Naive thymus-derived CD4-positive, alpha-beta T cell (primary cell): ENCODE measurements at places on chromosomes 2 and 18. TPM values are rescaled to one million over a fixed set of nuclear protein-coding genes. Genes with fewer than 3 reads are reported as not detected.

DNA sequence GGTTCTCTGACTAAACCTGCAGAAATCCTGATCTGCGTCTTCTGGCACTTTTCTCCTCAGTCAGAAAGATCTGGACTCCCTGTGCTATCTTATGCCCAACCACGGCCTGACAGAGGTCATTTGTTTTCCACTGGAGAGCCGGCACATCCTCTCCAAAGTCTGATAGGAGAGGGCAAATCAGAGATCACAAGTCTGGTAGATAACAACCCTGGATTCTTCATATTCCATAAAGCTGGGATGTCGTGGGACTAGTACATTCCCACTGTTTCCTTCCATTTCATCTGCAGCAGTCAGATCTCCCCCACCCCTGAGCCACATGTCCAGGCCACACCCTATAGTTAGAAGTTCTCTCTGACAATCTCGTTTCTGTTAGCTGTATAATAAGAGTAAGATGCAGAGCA, 157.0 kb downstream of the MGAT5 start:
- no peak for DNase-seq

DNA sequence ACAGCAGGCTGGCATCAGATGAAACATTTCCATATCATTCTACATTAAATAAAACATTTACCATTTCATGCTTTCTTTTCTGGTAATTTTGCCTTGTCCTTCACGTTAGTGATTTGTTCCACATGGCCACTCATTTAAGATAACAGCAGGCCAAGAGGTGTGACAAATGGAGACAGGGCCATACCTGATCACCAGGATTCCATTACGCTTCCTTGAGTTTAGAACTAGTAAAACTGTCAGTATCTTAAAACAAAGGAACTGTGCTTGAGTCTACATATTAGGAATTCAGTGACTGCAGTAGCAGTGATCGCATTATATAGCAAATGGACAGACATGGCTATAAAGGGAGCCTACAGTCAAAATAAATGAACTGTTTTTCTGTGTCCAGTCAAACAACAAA, 155.1 kb upstream of the FSHR start:
- DNase-seq: no peak

GRCh38 chr2:158724803-158725381, 70.2 kb upstream of the DAPL1 start:
- no peak for DNase-seq

The ASAP2 gene
- not detected for polyA plus RNA-seq

GRCh38 chr2:54956111-54956627, 94.1 kb downstream of the RTN4 start:
- DNase-seq: no peak

DNA sequence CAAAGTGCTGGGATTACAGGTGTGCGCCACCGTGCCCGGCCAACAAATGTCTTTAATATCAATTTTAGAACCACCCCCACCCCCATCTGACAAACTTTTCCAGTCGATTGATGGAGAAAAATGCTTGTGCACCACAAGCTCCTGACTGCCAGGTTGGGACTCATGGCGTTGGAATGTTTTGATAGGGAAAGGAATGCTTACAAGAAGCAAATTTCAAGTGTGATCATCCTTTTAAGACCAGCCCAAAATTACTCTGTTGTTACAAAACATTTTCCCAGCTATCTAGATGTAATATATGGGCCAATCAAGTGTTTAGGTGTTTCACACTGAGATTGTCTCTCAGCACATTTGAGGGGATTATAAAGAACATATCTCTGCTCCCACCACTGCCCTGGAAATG, 45.2 kb downstream of the UBXN4 start:
- no peak for DNase-seq
